ENCODE measurements at places on chromosomes 6 and 20.

- no peak for DNase-seq
Observed at GRCh38 chr6:27056615-27057014, 190.9 kb upstream of the PRSS16 start.

DNA sequence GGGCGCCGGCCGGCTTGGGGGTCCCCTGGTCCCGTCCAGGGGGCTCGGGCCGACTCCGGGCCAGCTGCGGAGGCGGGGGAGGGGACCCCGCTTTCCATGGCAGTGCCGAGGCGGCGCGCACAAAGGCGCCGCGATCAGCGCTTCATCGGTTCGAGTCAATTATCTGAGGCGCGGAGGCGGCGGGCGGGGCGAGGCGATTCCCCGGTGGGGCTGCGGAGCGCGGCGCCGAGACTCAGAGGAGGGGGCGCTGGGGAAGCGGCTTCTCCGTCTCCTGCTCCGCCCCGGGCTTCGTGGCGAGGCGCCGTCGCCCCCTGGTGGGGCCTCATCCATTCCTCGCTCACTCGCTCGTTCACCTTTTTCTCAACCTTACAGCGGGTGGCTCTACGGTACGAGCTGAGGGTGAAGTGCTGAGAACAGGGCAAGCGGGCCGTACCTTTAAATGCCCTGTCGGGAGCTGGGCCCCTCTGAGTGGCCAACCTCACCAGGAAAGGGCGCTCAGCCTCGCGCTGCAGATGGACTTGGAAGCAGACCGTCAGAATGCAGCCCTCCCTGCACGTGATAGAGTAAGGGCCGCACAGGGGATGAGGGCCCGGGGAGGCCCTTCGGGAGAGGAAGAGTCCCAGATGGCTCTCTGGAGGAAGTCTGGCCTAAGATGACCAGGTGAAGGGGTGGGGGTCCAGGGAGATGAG, 39.9 kb downstream of the SLC52A3 start:
- DNase-seq, result peak; percentile 95

- no peak for DNase-seq
Observed at GRCh38 chr20:36550790-36551299, 9.5 kb downstream of the MYL9 start.

DNA sequence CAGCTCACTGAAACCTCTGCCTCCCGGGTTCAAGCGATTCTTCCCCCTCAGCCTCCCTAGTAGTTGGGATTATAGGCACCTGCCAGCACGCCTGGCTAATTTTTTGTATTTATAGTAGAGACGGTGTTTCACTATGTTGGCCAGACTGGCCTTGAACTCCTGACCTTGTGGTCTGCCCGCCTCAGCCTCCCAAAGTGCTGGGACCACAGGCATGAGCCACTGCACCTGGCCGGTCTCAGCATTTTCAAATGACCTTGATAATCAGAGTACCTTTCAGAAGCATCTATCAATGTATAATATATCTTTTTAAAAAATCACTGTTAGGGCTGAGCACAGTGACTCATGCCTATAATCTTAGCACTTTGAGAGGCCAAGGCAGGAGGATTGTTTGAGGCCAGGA, 143.0 kb downstream of the DOK5 start:
- no peak for DNase-seq

- no peak for DNase-seq
Observed at GRCh38 chr6:120627612-120628011, 706.7 kb downstream of the TBC1D32 start.

DNA sequence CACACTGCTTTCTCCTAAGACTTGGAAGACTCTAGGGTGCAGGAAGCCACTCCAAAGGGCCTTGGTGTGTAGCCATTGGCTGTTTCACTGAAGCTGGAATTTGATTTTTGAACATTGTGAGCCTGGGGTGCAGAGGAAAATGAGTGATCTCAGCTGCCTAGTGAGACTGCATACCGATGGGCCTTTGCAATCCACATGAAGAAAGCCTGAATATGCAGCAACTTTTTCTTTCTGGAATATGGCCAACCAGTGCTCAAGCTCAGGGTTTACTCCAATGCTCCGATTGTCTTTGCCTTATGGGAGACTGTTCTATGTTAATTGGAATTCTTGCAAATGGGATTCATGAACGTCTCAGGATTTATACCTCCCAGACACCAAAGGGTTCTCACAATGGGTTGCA, 242.6 kb downstream of the DOK5 start:
- no peak for DNase-seq

GRCh38 chr6:85135376-85136094, 314.3 kb upstream of the NT5E start:
- DNase-seq, result no peak

DNA sequence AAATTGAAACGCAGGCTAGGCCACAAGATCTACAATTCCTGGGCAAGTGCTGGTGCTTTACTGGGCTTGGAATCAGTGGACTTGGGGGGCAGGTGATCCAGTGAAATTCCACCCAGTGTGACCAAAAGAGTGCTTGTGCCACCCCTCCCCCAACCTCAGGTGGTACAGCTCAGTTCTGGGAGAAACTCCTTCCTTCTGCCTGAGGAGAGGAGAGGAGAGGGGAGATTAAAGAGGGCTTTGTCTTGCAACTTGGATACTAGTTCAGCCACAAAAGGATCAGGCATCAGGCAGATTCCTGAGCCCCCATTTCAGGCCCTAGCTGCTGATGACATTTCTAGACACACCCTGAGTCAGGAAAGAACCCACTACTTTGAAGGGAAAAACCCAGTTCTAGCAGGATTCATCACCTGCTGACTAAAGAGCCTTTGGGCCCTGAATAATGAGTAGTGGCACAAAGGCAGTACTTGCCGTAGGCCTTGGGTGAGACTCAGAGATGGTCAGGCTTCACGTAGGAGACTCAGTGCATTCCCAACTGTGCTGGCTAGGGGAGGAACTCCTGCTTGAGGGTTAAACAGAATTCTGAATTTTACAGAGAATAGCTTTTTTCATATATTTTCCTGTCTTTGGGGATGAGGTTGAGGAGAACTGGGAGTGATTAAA, 446.7 kb downstream of the BMP2 start:
- no peak for DNase-seq

GRCh38 chr6:36073587-36073986, 46.0 kb downstream of the MAPK14 start:
- peak; percentile 17 for DNase-seq

- no peak for DNase-seq
Observed at GRCh38 chr20:61442075-61442670, 190.1 kb downstream of the CDH4 start.

GRCh38 chr6:18752278-18753068, 365.3 kb downstream of the RNF144B start:
- DNase-seq, result no peak

Measured in SK-N-SH (cell line).